ENCODE measurements at places on chromosomes 1 and 21. TPM values are rescaled to one million over a fixed set of nuclear protein-coding genes. Genes with fewer than 3 reads are reported as not detected.

LACTBL1 gene
- not detected for total RNA-seq

S100A2 gene
- total RNA-seq: 2.6 TPM

COL11A1 gene
- 17.2 TPM for total RNA-seq

GUCA2A gene
- total RNA-seq: not detected

RHBDL2 gene
- total RNA-seq: 0.71 TPM

SLC6A9 gene
- total RNA-seq: 11.4 TPM

PLEKHA6 gene
- 1.5 TPM for total RNA-seq

ZNF124 gene
- 39.8 TPM for total RNA-seq

JAM2 gene
- total RNA-seq: 6.9 TPM

LPAR3 gene
- total RNA-seq: 2.6 TPM

HSD3B1 gene
- not detected for total RNA-seq

TMEM79 gene
- 2.2 TPM for total RNA-seq

MSH4 gene
- 0.46 TPM for total RNA-seq

TPM3 gene
- total RNA-seq: 242 TPM
